RPMI7951 (cell line): ENCODE measurements at places on chromosomes 3 and 15. TPM values are rescaled to one million over a fixed set of nuclear protein-coding genes. Genes with fewer than 3 reads are reported as not detected.
A peak's percentile ranks its signal among the peaks of the same experiment; 100 is the strongest.

GRCh38 chr3:23106666-23107065, 96.5 kb upstream of the UBE2E2 start:
- DNase-seq = no peak

DNA sequence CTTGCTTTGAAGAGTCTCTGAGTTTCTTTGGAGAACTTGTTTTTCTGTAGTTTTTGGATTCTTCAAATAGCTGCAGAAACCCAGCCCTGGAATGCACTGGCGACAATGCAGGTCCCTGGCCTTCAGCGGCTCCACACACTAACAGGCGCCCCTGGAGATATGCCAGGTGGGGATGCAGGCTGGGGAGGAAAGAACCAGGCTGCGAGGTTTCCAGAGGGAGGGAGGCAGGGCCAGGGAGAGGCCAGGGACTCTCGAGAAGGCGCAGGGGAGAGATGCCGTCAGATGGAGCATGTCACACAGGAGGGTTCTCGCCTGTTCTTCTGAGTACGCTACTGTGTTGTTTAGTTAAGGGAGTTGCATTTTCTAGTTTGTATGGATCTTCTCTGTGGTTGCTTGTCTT, 283.1 kb downstream of the GABRG3 start:
- DNase-seq = no peak

DNA sequence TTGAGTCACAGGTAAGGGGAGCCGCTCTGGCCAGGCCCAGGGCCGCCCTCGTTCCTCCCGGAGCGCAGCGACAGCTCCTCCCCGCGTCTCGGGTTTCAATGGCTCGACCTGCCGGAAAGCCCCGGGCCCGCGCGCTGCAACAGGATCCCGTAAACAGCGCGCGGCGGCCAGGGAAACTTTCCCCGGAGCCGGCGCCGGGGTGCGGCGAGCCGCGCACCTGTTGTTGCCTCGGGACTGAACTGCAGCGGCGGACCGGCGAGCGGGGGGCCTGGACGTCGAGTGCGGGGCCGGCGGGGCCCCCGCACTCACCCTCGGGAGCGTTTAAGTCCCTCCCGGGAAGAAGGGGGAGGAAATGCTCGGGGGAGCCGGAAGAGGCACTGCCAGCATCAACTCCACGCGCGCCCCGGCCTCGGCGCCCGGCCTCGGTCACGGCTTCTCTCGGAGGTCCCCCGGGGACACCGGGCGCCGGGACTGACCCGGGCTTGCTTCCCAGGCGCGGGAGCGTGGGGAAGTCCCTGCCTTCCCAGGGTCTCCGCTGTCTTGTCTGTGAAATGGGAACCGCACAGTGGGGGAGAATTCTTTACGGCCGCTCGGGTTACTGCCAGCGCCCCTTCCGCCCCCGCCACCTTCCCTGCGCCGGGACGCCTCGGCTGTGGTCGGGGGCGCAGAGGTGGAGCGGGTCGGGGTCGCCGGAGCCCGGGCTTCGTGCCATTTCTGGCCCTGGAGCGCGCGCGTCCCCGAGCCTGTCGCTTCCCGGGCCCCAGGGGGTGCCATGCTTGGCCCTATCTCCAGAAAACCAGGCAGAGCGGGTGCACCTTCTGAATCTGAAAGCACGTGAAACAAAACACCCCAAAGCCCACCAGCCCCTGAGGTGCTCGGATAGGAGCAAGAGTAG, 7.5 kb upstream of the PGPEP1L start:
- DNase-seq = peak; percentile 68

DNA sequence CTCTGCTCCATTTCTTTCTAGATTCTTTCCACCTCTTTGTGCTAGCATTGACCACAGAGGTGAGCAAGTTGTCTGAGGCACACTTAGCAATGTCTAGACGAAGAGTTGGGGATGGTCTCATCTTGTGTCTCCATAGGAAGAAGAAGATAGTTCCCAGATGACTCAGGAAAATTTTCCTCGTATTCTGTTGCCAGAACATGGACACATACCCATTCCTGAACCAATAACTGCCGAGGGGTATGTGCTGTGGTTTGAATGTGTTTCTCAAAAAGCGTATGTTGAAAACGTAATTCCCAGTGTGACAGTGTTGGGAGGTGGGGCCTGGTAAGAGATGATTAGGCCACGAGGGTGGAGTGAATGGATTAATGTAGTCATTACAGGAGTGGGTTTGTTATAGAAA, 107.5 kb upstream of the GALNT15 start:
- peak; percentile 97 for DNase-seq

GRCh38 chr3:138578141-138578540, 15.9 kb downstream of the CEP70 start:
- DNase-seq = peak; percentile 27

- no peak for DNase-seq
Observed at GRCh38 chr3:52441772-52442332, 3.1 kb downstream of the SEMA3G start.

- no peak for DNase-seq
Observed at GRCh38 chr3:98990657-98991056, 89.2 kb upstream of the DCBLD2 start.

GRCh38 chr3:126137490-126138130, 42.8 kb downstream of the ALDH1L1 start:
- DNase-seq = no peak

DNA sequence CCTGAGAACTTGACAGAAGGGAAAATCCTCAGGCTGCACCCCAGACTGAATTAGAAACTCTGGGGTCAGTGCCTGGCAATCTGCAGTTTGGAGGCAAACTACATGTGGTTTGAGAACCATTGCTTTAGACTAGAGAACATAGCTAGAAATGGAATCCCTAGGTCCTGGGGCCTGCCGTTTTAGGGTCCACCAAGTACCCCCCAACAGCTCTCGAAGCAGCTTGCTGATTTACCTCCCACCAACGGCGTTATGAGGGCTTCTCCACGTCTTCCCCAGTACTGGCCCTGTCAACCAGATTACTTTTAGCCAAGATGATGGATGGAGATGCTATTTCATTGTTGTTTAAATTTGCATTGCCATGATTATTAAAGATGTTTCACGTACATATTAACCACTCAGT, 272.5 kb downstream of the XXYLT1 start:
- DNase-seq = no peak

GRCh38 chr3:32414522-32415202, 23.0 kb downstream of the CMTM7 start:
- peak; percentile 46 for DNase-seq

GRCh38 chr3:187567021-187567420, 103.2 kb downstream of the SST start:
- no peak for DNase-seq

GRCh38 chr3:111801693-111802092, 57.4 kb upstream of the PHLDB2 start:
- no peak for DNase-seq

GRCh38 chr15:38667890-38668850, 103.6 kb upstream of the RASGRP1 start:
- DNase-seq = no peak

GRCh38 chr3:178381971-178382448, 154.2 kb upstream of the KCNMB2 start:
- DNase-seq = no peak

DNA sequence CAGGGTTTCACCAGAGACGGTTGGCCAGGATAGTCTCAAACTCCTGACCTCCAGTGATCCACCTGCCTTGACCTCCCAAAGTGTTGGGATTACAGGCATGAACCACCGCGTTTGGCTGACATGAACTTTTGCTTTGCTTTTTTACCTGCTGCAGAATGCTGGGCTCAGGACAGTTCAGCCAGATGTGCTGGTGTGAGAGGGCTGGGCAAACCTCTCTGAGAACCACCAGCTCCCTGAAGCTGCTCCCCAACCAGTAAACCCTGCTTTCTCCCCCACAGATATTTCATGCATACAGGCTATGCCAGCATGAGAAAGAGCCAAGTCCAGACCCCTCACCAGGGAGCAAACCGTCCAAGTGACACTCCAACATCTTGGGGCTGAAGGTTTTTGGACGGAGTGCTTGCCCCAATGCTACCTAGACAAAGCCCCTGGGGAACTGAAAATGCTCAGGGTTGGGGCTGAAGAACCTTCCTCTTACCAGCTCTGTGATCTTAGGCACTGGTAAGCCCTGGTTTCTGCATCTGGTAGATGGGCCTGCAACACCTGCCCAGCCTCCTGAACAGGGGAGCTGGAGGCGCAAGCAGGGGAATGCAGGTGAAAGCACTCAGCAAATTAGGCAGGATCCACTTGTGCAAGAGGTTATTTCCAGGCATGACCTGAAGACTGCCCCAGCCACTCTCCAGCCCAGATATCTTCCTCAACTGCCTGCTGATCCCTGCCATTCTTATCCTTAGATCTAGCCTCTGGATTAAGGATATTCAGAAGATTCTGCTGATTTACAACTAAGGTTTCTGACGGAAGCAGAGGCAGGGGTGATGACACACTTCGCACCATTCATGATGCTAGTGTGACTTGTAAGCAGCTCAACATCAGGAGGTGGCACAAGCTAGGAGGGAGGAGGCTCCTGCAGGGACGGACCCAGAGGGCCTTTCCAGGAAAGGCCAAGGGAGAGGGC, 78.8 kb downstream of the TLE3 start:
- DNase-seq = no peak

DNA sequence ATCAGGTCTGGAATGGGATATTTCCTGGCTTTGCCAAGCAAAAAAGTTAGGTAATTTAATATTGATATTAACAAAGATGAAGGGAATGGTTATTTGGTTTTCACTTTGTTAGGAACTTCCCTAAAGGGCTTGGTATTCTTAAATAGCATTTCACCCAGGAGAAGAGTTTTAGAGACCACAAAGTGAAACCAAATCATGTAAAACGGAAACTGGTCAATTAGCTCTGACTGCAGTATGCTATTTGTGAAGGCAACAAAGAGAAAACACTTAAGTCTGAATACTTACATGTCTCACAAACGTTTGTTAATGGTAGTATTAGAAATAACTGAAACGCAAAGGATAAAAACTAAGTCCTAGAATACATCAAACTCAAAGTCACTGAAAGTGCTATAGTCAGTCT, 32.4 kb upstream of the SETMAR start:
- no peak for DNase-seq

DNA sequence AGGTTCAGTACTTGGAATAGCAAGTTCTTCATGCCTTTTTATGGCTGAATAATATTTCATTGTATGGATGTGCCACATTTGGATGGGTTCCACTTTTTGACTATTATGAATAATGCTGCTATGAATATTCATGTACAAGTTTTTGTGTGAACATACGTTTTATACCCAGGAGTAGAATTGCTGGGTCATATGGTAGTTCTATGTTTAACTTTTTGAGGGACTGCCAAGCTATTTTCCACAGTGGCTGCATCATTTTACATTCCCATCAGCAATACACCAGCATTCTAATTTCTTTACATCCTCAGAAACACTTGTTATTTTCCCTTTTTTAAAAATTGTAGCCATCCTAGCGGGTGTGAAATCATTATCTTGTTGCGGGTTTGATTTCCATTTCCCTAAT, 76.0 kb upstream of the PRR20G start:
- no peak for DNase-seq

DNA sequence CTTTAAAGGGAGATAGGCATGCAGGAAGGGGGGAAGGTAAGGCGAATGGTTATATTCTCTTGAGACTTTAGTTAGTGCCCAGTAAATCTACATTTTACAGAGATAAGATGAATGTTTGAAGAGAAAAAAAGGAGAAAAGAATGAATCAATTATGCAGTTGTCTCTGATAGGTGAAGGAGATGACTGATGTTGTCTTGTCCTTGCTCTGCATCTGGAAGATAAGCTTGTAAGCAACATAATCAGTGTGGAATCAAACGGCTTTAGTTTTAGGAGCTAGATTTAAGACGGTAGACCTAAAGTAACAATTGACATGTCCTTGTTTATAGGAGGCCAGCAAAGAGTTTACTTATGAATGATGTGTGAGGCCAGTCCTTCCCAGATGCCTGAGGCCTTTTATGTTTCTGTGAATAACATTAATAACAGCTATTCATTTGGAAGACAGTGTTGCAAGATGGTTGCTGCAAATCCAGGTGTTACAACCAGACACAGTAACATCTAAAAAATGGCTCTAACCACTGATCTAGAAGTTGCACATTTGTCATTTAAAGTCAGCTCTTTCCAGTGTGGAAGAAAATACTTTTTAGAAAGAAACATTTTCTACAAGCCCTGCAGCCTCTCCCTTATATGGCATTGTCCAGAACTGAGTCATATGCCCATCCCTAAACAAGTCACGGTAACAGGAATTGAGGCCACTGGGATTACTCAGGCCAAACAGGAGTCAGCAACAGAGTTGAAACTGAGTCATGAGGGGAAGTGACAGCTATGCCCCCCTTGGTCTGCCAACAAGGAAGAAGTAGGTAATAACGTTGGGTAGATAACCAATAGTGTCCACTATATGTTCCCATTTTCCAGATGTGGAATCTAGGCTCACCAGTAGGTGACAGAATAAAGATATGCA, 77.5 kb upstream of the FBN1 start:
- DNase-seq = peak; percentile 96

DNA sequence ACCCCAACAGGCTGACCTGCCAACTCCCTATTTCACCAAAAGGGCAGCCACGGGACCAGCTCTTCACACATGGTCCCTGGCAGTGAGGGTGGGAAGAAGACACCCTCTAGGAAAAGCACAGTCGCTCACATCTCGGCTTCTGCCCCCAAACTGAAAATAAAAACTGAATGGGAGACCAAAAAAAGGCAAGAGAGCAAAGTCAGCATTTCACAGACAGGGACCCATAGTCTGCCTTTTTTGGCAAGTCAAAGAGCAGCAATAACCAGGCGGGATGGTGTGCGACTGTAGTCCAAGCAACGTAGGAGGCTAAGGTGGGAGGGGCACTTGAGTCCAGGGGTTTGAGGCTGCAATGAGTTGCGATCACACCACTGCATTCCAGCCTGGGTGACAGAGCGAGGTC, 154.1 kb downstream of the ADAMTS17 start:
- DNase-seq = no peak

DNA sequence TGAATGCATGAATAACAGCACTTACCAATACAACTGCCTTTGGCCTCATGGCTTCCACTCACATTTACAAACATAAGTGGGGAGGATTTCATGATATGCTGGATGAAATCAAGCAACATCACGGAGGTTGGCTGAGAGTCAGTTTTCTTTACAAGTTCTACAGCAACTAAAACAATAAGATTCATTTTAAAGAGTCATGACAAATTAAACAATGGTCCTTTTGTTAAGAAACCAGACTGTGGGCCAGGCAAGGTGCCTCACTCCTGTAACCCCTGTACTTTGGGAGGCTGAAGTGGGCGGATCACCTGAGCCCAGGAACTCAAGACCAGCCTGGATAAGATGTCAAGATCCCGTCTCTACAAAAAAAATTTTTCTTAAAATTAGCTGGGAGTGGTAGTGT, 12.4 kb downstream of the ATR start:
- DNase-seq = no peak

The MAP6D1 gene
- total RNA-seq = 1.1 and 2.1 TPM in 2 replicates

The SKOR1 gene
- not detected in 2 replicates for total RNA-seq

The GUCA1C gene
- not detected in 2 replicates for total RNA-seq

The ECE2 gene
- not detected in 2 replicates for total RNA-seq

The GOLGA8J gene
- total RNA-seq = not detected in 2 replicates

The SLC22A13 gene
- total RNA-seq = 0.29 TPM in 1 of 2 replicates, not detected in the other

The GHSR gene
- not detected in 2 replicates for total RNA-seq

The HAPLN3 gene
- 18.4 and 27.5 TPM in 2 replicates for total RNA-seq

The NAALADL2 gene
- 0.36 and 0.78 TPM in 2 replicates for total RNA-seq

The LRRC31 gene
- not detected in 2 replicates for total RNA-seq

The RUVBL1 gene
- 115 and 119 TPM in 2 replicates for total RNA-seq

The PCSK6 gene
- 0.48 and 0.68 TPM in 2 replicates for total RNA-seq

The GABPB1 gene
- total RNA-seq = 67.2 and 78.1 TPM in 2 replicates
